ENCODE measurements at places on chromosomes 1 and 21.

DNA sequence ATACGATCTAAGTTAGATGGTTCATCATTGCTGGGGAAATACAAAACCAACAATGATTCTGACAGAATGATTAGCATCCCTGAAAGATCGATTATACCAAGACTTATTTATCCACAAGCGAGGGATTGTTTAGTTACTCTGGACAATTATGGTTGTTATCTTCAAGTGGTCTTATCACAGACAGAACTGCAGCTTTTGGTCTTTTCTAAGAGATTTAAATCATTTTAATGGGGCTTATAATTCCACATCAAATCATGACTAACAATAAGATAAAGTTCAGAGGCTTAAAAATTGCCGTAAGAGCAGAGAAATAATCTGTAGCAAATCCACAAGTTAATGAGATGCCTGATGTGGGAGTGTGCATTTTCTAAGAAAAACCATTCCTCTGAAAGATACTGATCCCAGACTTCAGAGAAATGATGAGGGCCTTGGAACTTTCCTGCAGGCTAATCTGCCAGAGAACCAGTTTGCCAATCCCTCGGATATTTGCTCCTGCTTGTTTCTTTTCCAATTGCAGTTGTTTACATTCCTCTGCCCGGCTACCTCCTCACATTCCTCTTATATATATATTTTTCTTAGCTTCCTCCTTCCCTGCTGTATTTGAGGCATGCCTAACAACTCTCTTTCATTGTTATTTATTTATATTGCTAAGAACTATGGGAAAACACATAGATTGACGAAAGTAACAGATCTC is 134.8 kb downstream of the BACH1 start:
- no peak for DNase-seq

GRCh38 chr1:104348277-104348676 is 598.6 kb downstream of the AMY1C start:
- DNase-seq: no peak

- no peak for DNase-seq
Observed at GRCh38 chr1:183498342-183498991, 26.2 kb downstream of the SMG7 start.

- DNase-seq: no peak
Observed at GRCh38 chr1:229280921-229281320, 10.0 kb downstream of the RAB4A start.

- DNase-seq: no peak
Observed at GRCh38 chr1:22410401-22410800, 41.2 kb upstream of the ZBTB40 start.

DNA sequence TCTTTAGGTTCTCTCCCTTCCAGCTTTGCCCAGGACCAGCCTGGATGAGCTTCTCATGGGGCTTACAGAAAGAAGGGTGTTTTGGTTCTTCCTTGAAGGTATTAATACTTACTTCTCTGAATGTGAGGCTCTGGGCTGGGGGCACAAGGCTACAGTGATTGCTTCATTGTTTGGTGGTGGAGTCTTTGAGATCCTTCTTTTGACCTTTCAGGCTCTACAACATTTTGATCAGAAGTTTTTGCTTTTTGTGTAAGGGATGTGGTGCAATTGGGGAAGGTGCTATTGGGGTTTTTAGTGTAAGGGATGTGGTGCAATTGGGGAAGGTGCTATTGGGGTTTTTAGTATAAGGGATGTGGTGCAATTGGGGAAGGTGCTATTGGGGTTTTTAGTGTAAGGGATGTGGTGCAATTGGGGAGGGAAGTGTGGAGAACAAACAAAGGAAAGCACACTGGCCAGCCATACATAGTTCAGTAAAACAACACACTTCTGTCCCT is 103.6 kb upstream of the IVNS1ABP start:
- no peak for DNase-seq

DNA sequence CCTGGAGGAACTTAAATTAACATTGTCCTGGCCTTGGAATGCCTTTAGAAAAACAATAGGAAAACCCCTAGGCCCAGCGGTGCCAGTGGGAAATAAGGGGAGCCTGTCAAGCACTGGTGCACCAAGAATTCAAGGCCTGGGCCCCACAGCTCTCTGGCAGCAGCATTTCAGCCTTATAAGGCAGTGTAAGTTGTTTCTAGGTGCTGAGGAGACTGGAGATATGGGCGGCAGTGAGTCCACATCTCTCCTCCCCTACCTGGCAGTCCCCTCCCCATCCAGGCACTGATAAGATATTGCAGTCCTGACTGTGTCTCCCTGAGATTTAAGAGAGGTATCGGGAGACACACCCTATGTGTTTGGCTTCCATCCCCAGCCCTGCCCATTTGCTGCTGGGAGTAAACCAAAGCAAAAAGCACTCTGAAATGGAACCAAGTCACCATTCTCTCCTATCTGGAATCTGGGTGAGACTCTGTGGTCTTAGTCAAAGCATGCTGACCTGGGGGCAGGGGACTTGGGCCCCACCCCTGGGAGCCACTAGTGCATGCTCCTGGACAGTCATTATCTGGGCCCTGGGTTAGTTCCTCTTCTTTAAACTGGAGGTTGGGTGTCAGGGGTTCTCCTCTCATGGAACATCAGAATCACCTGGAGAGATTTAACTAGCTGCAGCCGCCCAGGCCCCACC is 30.5 kb downstream of the DEGS1 start:
- DNase-seq: no peak

- DNase-seq: no peak
Observed at GRCh38 chr1:178961331-178961730, 64.4 kb upstream of the FAM20B start.

- peak; percentile 97 for DNase-seq
Observed at GRCh38 chr1:39398278-39399021, 93.0 kb upstream of the BMP8A start.

- DNase-seq: no peak
Observed at GRCh38 chr21:42357307-42357706, 6.5 kb upstream of the TFF2 start.

- DNase-seq: no peak
Observed at GRCh38 chr1:36540056-36540455, 57.3 kb upstream of the CSF3R start.

GRCh38 chr1:6584126-6585080 is 4.6 kb downstream of the ZBTB48 start:
- DNase-seq: no peak

DNA sequence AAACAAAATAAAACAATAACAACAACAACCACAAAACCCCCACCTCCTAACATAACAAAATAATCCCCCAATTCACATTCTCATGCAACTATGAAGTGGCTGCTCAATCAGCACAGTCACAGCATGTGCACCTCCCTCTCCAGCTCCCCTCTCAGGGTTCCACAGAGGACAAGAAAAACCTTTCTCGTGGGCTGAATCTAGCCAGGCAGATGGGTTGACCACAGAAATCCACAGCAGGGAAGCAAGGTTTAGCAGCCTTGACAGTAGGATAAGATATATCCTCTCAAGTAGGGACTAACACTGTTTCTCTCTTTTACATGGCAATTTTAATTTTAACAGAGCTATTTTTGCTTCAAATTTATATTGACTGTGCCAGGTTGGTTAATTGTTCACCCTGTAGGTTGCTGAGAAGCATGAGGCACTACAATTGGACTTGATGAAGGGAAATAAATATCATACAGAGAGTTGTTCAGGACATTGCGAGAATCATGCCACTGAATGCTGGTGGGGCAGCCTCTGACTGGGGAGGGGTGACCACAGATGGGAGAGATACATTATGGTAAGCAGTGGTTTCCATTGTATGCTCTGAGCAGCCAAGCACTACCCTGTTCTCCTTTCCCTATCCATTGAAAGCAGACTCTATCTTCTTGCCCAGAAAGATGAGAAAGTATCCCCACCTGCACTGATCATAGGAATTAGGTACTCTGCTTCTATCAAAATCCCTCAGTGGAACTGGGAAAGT is 535.1 kb downstream of the DPYD start:
- DNase-seq: no peak

DNA sequence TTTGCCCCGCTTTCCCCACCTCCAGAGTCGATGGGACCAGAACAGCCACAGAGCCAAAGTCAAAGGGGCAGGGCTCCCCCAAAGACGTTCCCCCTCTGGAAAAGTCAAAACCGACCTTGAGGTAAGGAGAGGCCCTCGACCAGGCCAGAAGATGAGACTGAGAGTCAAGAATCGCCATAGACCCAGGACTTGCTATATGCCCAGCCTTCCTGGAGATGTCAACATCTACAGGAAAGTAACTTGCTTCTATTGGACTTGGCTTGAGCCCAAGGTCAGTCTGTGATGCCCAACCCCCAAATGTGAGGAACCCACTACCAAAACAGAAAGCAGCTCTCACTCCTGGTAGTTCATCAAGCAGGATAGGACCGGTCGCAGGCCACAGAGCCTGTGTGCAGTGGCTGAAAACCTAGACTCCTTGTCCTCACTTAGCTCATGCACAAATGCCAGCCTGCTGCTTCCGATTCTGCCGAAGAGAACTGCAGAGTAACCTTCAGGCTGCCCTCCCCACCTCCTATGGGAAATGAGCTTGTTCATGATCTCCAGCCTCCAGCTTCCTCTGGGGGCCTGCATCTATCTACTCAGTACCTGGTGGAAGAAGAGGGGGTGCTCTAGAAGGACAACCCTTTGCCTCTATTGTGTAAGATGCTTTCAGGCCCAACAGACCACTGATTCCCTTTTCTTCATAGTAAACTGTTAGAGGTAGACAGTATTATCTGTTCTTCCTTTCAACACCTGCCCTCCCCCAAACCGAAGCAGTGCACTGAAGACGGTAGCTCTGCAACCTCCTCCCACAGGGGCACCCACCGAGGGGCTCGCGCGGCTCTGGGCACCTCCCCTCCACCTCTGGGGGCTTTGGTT is 1.4 kb downstream of the ACOT7 start:
- no peak for DNase-seq

DNA sequence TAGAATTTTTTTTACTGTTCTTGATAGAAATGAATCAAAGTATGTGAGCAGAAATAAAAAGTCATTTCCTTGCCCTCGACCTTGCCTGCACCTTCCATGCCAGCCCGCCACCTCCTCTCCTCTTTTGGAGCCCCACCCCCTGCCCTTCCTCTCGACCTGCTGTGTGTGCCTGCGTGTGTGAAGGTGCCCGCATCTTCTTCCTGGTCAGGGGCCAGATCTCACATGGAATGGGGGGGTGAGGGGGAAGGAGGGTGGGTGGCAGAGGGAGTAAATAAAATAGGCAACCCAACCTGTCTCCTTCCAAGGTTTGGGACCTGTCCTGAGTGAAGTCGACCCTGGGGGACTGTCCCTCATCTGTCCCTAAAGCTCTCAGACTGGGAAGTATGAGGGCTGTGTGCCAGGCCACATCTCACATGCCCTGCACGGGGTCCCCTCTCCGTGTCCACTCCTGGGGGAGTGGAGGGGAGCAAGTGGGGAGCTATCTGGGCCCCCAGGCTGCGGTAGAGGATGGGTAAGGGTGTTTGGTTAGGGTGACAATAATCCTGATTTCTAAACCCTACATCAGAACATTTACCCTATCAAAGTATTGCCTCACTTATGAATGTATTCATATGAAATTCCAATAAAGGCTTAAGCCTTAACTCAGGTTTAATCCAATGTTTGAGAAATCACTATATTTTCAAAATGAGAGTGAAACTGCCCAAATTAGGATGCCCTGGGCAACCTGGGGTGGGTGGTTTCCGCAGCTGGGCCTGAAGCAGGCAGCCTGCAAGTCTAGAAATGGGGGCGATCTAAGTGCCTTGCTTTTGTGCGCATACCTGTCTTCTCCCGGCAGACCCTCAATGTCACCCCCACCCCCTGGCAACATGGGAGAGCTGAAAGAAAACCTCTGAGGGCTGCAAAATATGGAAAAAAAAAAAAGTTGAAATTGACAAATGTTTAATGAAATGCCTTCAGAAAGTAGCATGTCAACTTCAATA is 15.4 kb downstream of the AMPD2 start:
- DNase-seq: no peak

DNA sequence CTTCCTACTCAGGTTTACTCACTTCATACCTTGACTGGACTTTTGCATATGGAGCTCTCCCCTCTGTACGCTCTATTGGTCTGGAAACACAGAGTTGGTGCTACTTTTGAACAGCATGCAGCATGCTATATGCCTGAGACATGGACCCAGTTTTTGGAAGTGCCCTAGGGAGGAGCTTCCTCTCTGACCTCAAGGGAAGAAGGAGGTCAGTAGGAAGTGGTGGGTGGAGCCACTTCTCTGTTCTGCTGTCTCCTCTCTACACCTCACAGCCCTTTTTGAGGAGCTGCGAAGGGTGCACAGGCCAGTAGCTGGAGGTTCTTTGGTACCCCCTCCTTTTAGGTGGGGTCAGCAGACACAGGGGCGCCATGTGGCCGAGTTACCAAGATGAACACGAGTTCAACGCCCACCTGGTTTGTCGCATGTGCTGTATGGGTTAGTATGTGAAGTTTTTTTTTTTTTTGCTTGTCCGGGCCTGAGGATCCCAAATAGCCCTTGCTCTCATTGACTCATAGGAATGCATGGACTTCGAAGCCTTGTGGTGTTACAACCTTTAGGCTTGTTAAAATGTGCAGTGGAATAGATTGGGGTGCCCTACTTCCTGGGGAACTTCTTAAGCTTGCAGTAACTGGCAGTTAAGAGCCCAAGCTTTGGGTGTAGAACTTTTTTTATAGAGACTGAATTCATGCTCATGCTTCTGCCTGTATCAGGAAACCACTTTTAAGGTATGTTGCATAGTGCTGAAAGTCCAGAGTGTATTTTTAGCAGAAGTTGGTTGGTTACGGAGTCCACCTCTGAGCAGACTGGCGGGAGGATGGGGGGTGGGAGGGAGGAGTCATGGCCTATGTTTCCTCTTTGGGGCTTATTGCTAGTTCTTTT is 10.7 kb downstream of the MACF1 start:
- DNase-seq: no peak

DNA sequence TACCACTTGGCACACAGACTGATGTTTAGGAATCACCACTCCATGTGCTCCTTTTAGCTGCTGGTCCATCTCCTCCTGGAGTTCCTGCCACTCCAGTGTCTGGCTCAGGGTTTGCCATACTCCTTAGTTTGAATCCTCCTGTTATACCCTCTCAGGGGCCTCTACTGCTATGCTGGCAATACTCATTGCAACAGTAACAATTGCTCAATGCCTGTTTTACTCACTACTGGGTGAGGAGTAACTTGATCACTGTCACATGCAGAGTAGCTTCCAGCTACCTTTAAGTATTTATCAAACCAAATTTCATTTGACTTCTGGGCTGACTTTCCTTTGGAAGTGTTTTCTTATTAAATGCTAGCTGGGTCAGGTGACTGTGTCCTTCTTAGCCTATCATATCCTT is 107.2 kb upstream of the WLS start:
- DNase-seq: no peak

DNA sequence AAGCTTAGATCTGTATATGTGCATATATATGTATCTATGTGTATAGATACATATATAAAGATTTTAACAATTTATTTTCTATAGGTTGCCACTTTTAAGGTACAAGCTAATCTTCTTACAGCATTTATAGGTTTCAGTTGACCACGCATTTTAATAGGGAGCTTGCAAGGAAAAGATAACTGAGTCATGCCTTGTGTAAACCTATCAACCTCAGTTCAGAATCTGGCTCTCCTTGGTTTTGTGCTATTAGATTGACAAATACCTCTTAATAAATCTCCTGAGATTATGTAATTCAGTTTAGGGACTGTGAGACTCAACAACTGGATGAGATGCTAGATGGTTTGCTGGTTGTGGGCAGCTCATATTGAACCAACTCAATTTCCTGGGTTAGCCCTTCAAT is 114.7 kb upstream of the SERBP1 start:
- no peak for DNase-seq
